ENCODE measurements at places on chromosomes 3 and 15.

DNA sequence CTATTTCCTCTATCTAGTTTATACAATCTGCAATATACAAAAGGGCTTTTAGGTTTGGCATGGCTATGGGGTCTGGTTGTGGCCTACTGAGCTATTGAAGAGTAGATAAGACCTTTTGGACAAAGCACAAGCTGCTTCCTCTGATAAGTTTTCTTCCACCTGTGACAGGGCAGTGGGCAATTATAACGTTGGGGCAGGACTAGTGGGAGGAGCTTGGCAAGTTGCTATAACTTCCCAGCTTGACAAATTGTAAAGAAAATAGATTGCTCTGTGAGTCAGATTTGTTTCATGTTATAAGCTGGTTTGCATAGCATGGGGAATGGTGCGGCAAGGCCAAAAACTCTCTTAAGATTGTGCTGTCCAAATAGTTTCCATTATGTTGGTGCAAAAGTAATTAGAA is 64.9 kb downstream of the SLC7A14 start:
- DNase-seq, result no peak

DNA sequence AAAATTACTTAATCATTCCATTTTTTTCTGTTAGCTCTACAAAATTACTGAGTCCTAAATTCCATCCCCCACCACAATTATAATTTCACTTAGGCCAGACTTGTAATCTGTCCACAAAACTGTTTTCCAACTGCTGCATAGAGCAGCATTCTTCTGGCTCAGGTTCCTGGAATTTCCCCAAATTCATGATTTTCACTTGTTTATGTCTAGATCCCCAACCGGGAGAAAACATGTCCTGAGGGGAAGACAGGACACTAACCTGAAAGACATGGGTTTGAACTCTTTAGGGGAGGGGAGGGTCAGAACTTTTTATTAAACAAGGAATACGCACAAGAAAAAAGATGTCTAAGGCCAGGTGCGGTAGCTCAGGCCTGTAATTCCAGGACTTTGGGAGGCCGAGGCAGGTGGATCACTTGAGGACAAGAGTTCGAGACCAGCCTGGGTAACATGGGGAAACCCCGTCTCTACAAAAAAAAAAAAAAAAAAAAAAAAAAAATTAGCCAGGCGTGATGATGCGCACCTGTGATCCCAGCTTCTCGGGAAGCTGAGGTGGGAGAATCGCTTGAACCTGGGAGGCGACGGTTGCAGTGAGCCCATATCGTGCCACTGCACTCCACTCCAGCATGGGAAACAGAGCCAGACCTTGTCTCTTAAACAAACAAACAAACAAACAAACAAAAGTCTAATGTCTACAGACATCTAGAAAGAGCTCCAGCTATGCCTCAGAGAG is 1.5 kb downstream of the ETFA start:
- no peak for DNase-seq

- DNase-seq, result no peak
Observed at GRCh38 chr3:45545476-45545875, 49.1 kb upstream of the LIMD1 start.

DNA sequence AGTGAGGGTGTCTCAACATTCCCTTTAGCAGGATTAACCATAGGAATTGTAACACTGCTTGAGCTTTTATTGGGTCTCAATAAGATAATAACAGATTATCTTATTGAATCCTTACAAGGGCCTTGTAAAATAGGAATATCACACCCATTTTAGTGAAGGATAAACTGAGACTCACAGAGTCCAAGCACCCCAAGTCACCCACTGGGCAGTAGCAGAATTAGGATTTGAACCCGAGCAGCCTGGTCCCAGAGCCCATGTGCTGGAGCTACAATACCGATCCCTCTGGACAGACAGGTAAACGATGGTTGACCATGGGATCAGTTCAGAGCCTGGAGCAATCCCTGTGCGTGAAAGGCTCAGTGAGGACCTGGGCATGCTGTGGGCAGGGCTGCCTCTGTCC is 56.3 kb upstream of the MRPS22 start:
- no peak for DNase-seq

DNA sequence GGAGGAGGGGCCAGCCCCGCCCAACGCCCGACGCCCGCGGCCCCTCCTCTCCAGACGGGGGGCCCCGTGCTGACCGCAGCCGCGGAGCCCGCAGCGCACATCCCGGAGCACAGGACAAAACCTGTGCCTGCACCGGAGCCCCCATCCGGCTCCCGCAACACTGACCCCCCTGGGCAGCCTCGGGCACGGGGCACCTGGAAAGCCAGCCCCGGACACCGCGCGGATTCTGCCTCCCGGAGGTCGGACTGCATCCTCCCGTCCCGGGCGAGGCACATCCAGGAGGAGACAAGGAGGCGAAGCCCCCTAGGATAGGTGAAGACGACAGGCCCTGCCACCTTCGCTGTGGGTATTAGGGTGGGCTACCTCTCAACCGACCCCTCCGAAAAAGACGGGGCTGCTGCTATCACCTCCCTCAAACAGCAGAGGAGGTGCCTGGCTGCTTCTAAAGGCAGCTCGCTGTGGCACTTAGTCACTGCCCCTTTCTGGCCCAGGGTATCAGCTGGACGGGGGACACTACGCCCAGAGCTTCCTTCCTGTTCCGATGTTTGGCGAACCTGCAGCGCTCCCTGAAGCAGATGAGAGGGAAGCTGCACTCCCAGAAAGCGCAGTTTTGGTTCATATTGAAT is 10.6 kb downstream of the XXYLT1 start:
- DNase-seq, result no peak

- no peak for DNase-seq
Observed at GRCh38 chr15:100200287-100200880, 141.4 kb downstream of the ADAMTS17 start.

DNA sequence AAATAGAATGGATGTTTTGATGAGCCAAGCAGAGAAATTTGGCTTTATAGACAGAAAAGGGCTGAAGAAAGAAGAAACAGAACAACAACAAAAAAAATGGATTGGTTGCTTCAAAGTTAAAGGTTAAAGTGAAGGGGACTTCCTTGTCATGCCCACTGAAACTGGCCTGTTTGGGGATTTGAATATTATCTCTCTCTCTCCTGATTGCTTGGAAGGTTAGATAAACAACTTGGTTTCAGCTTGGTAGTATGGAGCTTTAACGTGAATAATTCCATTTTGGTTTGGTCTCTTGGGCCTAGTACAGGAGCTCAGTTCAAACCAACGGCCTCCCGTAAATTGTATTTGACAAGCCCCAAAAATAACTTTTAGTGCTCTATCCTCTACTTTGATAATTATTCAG is 70.8 kb upstream of the MBNL1 start:
- no peak for DNase-seq

DNA sequence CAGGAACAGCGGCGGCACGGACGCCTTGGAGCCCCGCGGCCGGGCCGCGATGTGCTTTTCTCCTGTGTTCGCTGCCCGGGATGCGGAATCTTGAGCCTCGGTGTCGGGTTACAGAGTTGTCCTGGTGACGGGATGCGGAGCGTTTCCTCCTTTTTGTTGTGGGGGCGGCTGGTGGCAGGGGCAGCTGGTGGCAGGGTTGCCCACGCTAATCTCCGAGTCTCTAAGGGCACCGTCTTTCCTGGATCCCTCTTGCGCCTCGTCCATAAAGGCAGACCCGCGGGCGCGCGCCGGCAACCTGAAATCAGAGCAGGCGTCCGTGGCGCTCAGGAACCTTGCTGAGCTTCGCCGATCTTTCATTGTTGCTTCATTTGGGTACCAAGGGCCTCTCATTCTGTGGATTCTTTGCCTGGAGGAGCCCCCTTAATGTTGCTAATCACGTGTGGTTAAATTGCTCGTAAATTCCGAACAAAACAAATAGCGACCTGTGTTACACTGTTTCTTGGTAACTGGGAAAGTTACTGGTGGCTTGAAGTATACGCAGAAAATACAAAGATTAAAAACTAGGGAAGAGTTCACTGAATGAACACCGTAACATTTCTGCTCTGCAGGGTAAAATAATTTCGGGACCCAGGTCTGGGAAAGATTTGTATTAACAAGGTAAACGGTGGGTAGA is 844 bp upstream of the PFN2 start:
- DNase-seq, result peak; percentile 6

GRCh38 chr3:58237941-58238681 is 519 bp downstream of the ABHD6 start:
- peak; percentile 29 for DNase-seq

- no peak for DNase-seq
Observed at GRCh38 chr3:136909187-136909586, 47.2 kb downstream of the NCK1 start.

DNA sequence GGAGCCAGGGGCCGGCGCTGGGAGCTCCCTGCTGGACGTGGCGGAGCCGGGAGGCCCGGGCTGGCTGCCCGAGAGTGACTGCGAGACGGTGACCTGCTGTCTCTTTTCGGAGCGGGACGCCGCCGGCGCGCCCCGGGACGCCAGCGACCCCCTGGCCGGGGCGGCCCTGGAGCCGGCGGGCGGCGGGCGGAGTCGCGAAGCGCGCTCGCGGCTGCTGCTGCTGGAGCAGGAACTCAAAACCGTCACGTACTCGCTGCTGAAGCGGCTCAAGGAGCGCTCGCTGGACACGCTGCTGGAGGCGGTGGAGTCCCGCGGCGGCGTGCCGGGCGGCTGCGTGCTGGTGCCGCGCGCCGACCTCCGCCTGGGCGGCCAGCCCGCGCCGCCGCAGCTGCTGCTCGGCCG is 1.5 kb downstream of the SMAD6 start:
- no peak for DNase-seq

GRCh38 chr15:70140025-70140542 is 42.4 kb upstream of the TLE3 start:
- DNase-seq, result no peak

DNA sequence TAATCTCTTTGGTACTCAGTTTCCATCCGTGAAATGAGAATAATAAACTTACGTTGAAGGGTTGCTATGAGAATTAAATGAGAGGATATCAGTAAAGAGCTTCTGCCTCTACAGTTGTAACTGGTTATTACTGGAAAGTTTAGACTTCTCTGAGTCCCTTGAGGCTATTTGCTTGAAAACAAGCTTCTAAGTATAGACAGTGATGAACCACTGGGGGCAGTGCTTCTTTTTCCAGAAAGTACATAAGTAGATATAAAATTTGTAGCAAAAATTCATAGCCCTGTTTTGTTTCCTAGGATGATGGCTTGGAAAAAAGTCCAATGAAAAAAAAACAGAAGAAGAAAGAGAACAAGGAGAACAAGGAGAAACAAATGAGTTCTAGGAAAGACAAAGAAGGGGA is 87.1 kb downstream of the RGMA start:
- DNase-seq, result no peak

GRCh38 chr3:154193000-154193615 is 71.9 kb downstream of the ARHGEF26 start:
- DNase-seq, result no peak

GRCh38 chr3:71035314-71035713 is 548.2 kb downstream of the FOXP1 start:
- no peak for DNase-seq

DNA sequence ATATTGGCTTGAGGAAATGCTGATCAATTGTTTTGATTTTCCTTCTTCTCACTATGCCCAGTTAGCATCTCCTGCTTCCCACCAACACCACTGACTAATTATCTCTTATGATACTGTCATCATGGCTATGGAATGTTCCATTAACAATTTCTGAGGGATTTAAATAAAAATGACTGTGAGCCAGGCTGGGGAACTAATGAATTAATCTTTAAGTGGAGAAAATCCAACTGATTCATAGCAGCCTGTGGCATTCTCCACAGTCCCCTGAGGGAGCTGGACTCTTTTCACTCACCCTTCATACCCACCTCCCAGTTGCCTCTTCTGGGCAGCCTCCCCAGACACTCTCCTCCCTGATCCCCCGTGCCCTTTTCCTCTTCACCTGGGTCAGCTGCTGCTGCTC is 353.6 kb downstream of the CLSTN2 start:
- DNase-seq, result no peak

DNA sequence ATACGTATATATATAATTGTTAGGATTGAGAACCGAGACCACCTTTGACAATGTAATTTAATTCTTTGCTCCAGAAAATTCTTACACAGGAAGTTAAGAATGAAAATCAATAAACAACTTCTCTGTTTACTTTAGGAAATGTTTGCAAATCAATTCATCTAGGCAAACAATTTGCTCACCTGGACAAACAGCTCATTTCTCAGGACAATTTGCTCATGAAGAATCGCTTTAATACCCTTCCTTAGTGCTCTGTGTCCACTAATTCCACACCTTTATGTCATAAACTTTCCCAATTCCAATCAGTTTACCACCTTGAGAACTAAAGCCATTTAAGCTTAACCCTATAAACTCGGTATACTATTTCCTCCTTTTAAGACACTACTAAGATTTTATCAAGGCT is 292.2 kb downstream of the BCHE start:
- DNase-seq, result no peak

GRCh38 chr3:66537735-66538134 is 36.9 kb upstream of the LRIG1 start:
- no peak for DNase-seq

- DNase-seq, result no peak
Observed at GRCh38 chr3:156978481-156978961, 152.4 kb downstream of the LEKR1 start.

DNA sequence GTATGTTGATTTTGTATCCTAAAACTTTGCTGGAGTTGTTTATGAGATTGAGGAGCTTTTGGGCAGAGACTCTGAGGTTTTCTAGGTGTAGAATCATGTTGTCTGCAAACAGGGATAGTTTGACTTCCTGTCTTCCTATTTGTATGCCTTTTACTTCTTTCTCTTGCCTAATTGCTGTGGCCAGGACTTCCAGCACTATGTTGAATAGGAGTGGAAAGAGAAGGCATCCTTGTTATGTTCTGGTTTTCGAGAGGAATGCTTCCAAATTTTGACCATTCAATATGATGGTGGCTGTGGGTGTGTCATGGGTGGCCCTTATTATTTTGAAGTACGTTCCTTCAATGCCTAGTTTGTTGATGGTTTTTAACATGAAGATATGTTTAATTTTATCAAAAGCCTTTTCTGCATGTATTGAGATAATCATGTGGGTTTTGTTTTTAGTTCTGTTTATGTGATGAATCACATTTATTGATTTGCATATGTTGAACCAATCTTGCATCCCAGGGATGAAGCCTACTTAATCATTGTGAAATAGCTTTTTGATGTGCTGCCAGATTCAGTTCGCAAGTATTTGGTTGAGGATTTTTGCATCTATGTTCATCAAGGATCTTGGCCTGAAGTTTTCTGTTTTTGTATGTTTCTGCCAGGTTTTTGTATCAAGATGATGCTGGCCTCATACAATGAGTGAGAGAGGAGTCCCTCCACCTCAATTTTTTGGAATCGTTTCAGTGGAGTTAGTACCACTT is 188.1 kb downstream of the MINAR1 start:
- no peak for DNase-seq

DNA sequence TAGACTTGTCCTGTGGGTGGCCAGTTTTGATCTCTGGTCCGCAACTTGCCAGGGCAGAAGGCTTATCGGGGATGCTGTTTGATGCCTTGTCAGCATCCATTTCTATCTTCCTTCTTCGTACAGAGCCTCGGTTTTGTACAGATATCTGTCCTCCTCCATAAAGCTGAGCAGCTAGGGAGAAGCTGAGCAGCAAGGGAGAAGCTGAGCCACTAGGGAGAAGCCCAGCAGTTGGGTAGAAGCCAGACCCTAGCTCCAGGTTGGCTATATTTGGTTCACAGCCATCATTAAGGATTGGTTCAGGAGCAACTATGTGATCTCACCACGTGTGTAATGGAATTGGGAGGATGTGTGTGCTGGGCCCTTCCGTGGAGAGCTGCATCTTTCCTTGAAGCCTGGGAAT is 46.7 kb downstream of the PTPRG start:
- DNase-seq, result no peak

Measured in stimulated activated CD4-positive, alpha-beta T cell treated with anti-CD3 and anti-CD28 coated beads, Interleukin-1b, Interleukin-23, amount 100 ng/mL, for 1 hour (primary cell).